ENCODE measurements at places on chromosomes 7 and 10.

DNA sequence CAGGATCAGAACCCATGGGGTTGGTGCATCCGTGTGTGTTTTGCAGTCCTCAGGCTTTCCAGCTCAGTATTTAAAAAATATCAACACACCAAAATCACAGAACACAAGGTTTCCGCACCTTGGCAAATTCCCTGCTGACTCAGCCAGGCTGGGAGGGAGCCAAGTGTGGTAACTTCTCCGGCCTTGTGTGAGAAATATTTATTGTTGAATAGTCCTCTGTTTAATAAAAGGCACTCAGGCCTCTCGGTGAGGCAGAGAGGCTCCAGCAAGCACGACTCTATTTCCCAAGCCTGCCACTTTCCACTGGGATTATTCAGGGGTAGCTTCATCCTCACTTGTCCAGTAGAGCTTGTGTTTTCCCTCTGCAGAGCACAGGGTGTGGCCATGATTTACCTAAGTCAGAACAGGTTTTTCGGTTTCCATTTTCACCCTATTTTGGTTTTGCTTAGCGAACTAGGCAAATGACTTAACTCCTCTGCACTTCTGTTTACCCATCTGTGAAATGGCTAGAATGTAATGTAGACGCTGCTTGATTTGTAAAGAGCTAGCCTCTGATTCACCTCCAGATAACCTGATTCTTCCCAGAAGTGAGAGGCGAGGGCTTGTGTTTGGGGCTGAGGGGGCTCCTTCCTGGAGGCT, 13.0 kb upstream of the CHST15 start:
- DNase-seq: no peak

GRCh38 chr7:27424749-27425148, 182.1 kb downstream of the EVX1 start:
- DNase-seq: no peak

DNA sequence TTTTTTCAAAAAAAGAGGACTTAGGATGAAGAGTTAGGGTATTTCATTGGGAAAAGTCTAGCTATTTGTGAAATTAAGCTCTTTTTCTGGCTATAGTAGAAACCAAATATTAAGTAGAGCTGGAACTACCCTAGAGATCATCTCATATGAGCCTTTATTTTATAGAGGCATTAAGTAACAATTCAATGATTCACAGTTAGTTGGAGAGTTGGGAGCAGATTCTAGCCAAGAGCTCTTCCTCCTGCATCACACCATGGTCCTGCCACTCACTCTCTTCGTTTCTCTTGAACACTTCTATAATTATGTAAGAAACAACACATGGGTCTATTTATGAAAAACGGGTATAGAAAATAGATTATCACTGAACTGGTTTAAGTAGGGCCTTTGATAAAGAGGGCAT, 76.1 kb upstream of the ANK3 start:
- no peak for DNase-seq

DNA sequence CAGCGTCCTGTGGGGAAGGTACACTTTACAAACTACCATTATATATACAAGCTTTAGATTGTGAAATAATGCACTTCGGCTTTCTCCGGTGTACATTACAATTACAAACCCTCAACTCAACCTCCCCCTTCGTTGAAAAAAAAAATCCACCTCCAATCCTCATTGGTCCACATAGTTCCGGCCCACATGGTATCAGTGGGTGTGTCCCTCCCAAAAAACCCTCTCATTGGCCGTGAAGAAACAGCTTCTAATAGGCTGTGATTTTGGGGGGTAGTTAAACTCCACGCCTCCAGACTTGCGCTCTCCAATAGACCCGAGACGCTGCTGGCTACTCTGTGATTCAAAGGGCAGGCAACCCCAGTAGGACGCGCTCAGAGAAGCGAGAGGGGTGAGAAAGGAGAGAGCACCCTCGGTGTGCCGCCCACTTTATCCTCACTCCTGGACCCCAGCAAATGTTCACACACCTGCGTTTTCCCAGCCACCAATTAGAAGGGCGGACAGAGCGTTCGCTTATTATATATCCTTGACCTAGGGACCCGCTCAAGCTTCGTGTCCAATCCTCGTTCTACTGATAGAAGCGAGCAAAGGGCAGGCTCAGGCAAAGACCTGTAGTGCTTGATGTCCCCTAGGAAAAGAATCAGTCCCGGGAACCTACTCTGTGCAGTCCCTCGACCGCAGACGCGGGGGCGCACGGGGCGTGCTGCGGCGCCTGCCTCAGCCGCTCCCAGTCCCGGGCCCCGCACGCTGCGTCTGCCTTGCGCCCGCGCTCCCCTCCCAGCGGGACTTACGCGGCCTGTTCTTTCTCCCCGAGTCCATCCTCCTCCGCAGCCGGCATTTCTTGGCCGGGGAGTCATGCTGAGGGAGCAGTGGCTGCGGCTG, 991 bp downstream of the PANK1 start:
- peak; percentile 29 for DNase-seq

- no peak for DNase-seq
Observed at GRCh38 chr10:44263771-44264170, 121.1 kb downstream of the CXCL12 start.

DNA sequence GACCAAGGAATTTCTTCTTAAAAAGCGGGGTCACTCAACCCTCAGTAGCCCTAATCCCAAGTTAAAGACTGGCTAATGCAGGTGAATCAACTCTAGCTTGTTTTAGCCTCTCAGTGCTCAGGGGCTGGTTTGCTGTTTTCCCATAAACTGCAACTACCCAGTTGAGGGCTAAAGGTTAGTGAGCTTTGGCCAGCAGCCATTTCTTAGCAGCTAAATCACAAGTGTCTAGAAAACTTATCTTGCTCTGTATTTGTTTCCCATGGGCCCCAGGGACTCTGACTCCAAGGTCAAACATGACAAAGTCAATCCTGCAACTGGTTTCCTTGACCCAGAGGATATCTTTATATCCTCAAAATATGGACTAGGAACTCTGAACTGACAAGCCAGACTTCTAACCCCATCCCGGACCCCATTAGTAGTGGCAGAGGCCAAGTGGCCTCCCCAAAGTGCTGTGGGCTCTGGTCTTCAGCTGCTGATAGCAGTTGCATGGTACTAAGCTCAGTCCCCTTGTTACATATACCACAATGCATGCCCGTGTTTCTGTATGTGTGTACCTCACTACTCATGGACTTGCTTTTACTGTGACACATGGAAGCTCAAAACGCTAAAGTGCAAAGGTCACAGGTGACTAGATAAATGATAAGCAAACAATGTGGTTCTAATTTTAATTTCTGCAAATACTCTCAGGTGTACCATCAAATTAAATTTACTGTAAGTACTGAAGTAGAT, 793.0 kb upstream of the IGFBP3 start:
- no peak for DNase-seq

- DNase-seq: no peak
Observed at GRCh38 chr7:155824227-155824886, 12.1 kb upstream of the SHH start.

DNA sequence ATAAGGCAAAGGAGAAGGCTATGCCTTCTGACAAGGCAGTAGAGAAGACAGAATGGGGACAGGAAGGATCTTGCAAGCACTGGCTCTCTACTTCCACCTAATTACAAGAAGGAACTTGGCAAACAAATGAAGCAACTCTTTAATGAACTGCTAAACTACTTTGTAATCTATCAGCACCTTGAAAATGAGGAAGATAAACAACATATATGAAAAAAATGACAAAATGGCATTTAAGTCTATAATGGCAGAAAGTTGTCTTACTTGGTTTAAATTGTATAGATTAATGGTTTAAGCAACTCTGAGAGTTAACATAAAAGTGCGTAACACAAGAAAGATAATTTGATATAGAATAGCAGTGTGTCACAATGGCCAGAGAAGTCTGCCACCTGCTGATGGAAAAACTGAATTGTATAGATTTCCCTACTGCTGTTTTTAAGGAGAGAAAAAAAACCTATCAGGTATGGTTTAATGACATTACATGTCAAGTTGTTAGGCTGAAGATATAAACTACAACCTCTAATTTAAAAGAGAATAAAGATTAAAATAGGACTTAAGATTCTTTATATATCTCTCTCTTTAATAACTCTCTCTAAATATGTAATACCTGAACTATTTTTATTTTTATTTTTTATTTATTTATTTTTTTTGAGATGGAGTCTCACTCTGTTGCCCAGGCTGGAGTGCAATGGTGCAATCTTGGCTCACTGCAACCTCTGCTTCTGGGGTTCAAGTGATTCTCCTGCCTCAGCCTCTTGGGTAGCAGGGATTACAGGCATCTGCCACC, 11.8 kb downstream of the NT5C3A start:
- DNase-seq: no peak

- no peak for DNase-seq
Observed at GRCh38 chr10:6774406-6774805, 194.3 kb upstream of the PRKCQ start.

DNA sequence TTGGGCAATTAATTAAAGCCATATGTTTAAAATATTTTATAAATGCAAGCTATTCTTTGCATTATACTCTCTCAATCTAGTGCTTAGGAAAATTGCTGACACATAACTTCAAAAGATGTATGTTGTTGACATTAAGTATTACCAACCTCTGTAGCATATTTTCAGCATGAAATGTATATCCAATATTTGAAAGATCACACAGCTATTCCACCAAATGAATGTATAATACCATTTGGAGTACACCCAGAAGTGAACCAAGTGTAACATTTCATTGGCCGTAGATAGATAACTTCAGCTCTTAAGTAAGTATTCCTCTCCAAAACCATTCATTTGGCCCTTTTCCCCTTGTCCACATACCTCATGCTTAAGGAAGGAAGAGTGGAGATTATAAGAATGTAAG, 104.6 kb downstream of the HECTD2 start:
- no peak for DNase-seq

DNA sequence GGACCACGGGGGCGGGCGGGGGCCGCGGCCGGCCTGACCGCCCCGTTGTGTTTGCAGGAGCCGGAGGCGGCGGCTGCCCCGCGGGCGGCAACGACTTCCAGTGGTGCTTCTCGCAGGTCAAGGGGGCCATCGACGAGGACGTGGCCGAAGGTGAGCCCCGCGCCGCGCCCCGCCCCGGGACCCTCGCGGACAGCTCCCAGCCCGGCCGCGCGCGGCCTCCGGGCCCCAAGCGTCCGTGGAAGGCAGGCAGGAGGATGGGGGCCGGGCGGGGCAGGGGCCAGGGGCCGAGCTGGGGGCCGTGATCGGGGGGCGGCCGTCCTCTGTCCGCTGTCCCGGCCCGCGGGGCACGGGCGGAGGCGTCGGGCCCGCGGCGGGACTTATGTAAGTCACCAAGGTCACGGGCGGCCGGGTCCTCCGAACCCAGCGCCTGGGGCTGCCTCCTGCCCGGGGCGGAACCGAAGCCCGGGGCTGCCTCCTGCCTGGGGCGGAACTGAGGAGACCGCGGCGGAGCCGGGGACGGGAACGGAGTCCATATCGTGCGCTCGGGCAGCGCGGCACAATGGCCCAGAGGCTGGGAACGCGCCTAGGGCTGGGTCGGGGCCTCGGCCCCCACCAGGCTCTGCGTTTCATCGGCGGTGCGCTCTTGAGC, 497 bp downstream of the PPP2R2D start:
- no peak for DNase-seq

Data from stimulated activated CD8-positive, alpha-beta memory T cell treated with anti-CD3 and anti-CD28 coated beads, Interleukin-7, amount 100 ng/mL, for 1 hour (primary cell).